ENCODE measurements at places on chromosomes 16 and 17.

GRCh38 chr16:62639890-62640289 is 603.7 kb upstream of the CDH8 start:
- no peak for DNase-seq

DNA sequence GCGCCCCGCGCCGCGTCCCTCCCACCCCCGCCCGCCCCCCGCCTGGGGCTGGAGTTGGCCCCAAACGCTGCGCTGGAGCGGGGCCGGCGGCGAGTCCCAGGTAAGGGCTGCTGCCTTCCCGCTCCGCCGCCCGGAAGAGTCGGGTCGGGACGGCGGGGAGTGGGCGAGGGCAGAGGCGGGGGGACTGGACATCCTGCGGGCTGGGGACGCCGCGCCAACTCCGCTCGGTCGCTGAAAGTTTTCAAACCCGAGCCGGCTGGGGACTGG is 469 bp downstream of the GPRC5C start:
- DNase-seq = no peak

- no peak for DNase-seq
Observed at GRCh38 chr17:79548116-79548515, 62.7 kb downstream of the RBFOX3 start.

GRCh38 chr16:12016291-12016947 is 39.9 kb downstream of the SNX29 start:
- no peak for DNase-seq

GRCh38 chr16:54879681-54880080 is 51.0 kb upstream of the IRX5 start:
- DNase-seq = no peak
